Heart left ventricle (tissue), 16 donors: ENCODE measurements at places on chromosomes 7 and 10. TPM values are rescaled to one million over a fixed set of nuclear protein-coding genes. Genes with fewer than 3 reads are reported as not detected.
A peak's percentile ranks its signal among the peaks of the same experiment; 100 is the strongest.

- DNase-seq = no peak
- H3K36me3 ChIP-seq = no peaks in the 10 kb centered on the region
- no peaks in the 10 kb centered on the region for H3K27me3 ChIP-seq
- H3K4me1 ChIP-seq = peaks cover 23% of the 10 kb centered on the region
Observed at GRCh38 chr10:79375321-79376077, 28.2 kb downstream of the PPIF start.

Gene ANKRD61
- not detected for total RNA-seq

GRCh38 chr7:19728716-19729115 is 19.9 kb upstream of the POLR1F start:
- H3K27ac ChIP-seq = no peak overlapping the region
- H3K27me3 ChIP-seq = peaks cover 12% of the 10 kb centered on the region
- no peaks in the 10 kb centered on the region for H3K36me3 ChIP-seq
- H3K4me1 ChIP-seq = no peaks in the 10 kb centered on the region

GRCh38 chr10:28541717-28542365 is 8.9 kb downstream of the WAC start:
- H3K27me3 ChIP-seq = no peaks in the 10 kb centered on the region
- no peak overlapping the region for H3K27ac ChIP-seq
- H3K4me1 ChIP-seq = peaks cover 14% of the 10 kb centered on the region
- H3K36me3 ChIP-seq = peaks cover 41% of the 10 kb centered on the region

GRCh38 chr10:79392020-79392398 is 44.7 kb downstream of the PPIF start:
- peaks cover 2% of the 10 kb centered on the region for H3K36me3 ChIP-seq
- H3K4me3 ChIP-seq = no peak overlapping the region
- H3K4me1 ChIP-seq = peaks cover 19% of the 10 kb centered on the region
- no peak overlapping the region for H3K27ac ChIP-seq

Gene HTRA1
- total RNA-seq = 54.5 TPM

GRCh38 chr10:97229322-97230015 is 43.7 kb upstream of the SLIT1 start:
- H3K36me3 ChIP-seq = no peaks in the 10 kb centered on the region
- no peak overlapping the region for H3K27ac ChIP-seq
- no peaks in the 10 kb centered on the region for H3K4me1 ChIP-seq
- no peak for DNase-seq

Gene IGFBP1
- total RNA-seq = 1.8 TPM

- H3K4me3 ChIP-seq = no peak overlapping the region
- H3K27ac ChIP-seq = no peak overlapping the region
- H3K4me1 ChIP-seq = no peaks in the 10 kb centered on the region
Observed at GRCh38 chr10:117411479-117412399, 36.5 kb upstream of the PDZD8 start.

- DNase-seq = no peak
- no peaks in the 10 kb centered on the region for H3K4me1 ChIP-seq
- no peaks in the 10 kb centered on the region for H3K36me3 ChIP-seq
- H3K27ac ChIP-seq = no peak overlapping the region
Observed at GRCh38 chr7:142960955-142961512, 1.1 kb downstream of the KEL start.

GRCh38 chr10:93178226-93178625 is 104.5 kb downstream of the CYP26A1 start:
- no peak overlapping the region for H3K27ac ChIP-seq
- peaks cover 5% of the 10 kb centered on the region for H3K4me1 ChIP-seq
- DNase-seq = no peak
- no peak overlapping the region for H3K4me3 ChIP-seq

Gene SGCE
- 28.6 TPM for total RNA-seq

DNA sequence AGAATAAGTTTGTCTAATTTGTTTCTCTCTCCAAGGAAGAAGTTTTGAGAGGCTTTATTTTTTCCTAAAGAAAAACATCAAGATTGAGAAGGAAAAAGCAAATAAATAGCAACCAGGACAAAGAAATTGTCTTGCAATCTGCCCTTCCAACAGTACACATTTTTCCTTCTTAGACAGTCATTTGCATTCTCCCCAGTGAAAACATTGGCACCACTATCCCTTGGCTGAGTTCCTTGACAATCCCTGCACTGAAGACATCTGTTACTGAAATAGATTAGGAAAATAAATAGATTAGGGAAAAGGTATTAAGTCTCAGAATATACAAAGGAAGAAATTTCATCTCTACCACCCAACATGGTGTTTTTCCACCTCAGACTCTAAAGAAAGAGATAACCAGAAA is 12.2 kb upstream of the TMEM243 start:
- H3K4me3 ChIP-seq = no peak overlapping the region
- no peaks in the 10 kb centered on the region for H3K36me3 ChIP-seq
- peaks cover 6% of the 10 kb centered on the region for H3K4me1 ChIP-seq
- DNase-seq = no peak

Gene FZD1
- total RNA-seq = 29.8 TPM

- no peak overlapping the region for H3K4me3 ChIP-seq
- no peak for DNase-seq
- no peak overlapping the region for H3K27ac ChIP-seq
- no peaks in the 10 kb centered on the region for H3K4me1 ChIP-seq
- H3K36me3 ChIP-seq = no peaks in the 10 kb centered on the region
- no peaks in the 10 kb centered on the region for H3K27me3 ChIP-seq
Observed at GRCh38 chr10:75331081-75331480, 70.5 kb downstream of the ZNF503 start.

GRCh38 chr10:116440330-116441030 is 12.8 kb downstream of the PNLIPRP3 start:
- H3K27ac ChIP-seq = no peak overlapping the region
- H3K36me3 ChIP-seq = no peaks in the 10 kb centered on the region
- H3K27me3 ChIP-seq = no peaks in the 10 kb centered on the region

Gene SLC29A4
- 3.2 TPM for total RNA-seq

- H3K4me3 ChIP-seq = no peak overlapping the region
- DNase-seq = no peak
- no peaks in the 10 kb centered on the region for H3K27me3 ChIP-seq
- no peak overlapping the region for H3K27ac ChIP-seq
- no peaks in the 10 kb centered on the region for H3K36me3 ChIP-seq
Observed at GRCh38 chr10:130240409-130240808, 104.2 kb downstream of the GLRX3 start.

- H3K4me3 ChIP-seq = no peak overlapping the region
- H3K36me3 ChIP-seq = no peaks in the 10 kb centered on the region
- H3K27ac ChIP-seq = no peak overlapping the region
- peak; percentile 6 for DNase-seq
- H3K4me1 ChIP-seq = no peaks in the 10 kb centered on the region
Observed at GRCh38 chr10:132847856-132848255, 61.9 kb upstream of the NKX6-2 start.

- H3K27ac ChIP-seq = no peak overlapping the region
- no peaks in the 10 kb centered on the region for H3K36me3 ChIP-seq
- no peak overlapping the region for H3K4me3 ChIP-seq
- DNase-seq = no peak
- no peaks in the 10 kb centered on the region for H3K27me3 ChIP-seq
- H3K4me1 ChIP-seq = no peaks in the 10 kb centered on the region
Observed at GRCh38 chr7:8177109-8177933, 84.6 kb downstream of the ICA1 start.

DNA sequence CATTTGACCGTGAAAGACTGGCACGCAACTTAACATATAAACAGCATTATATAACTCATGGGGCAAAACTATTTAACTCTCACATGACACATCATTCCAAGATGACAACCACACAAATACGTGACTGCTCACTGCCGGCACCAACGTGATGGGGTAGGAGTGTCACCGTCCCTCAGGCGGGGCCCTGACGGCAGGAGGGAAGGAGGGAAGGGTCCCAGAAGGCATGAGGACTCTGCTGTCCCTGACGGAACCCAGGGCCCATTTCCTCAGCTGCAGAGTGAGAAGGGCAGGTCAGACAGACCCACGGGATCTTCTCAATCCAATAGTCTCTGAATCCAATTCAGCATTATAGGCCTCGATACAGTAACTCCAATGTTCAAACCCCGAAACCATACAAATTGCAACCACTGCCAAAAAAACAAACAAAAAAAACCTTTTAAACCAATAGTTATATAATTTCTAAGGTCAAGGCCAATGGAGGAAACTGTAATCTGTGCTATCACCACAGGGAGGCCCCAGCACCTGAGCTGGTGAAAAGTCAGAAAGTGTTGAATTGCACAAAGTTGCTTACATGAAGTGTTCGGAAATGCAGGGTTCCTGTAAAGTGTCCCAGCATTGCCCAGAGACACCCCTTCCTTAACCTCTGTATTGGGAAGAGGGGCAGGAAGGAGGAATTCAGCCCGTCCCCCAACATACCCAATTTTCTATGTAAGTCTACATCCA is 137.4 kb downstream of the TNS3 start:
- peaks cover 41% of the 10 kb centered on the region for H3K4me1 ChIP-seq
- H3K27ac ChIP-seq = no peak overlapping the region
- no peaks in the 10 kb centered on the region for H3K27me3 ChIP-seq
- DNase-seq = no peak
- H3K36me3 ChIP-seq = peaks cover 4% of the 10 kb centered on the region

Gene SPDYE6
- total RNA-seq = not detected

Gene APBB1IP
- total RNA-seq = 3.3 TPM

- H3K27me3 ChIP-seq = no peaks in the 10 kb centered on the region
- H3K27ac ChIP-seq = no peak overlapping the region
- H3K4me1 ChIP-seq = peaks cover 14% of the 10 kb centered on the region
Observed at GRCh38 chr7:29569648-29570047, 6.0 kb downstream of the PRR15 start.
